ENCODE measurements at places on chromosomes 4 and X.

GRCh38 chrX:86805241-86805640 lies 657.0 kb downstream of the DACH2 start:
- DNase-seq: no peak

GRCh38 chr4:40858962-40859361 lies 109.2 kb downstream of the NSUN7 start:
- DNase-seq: no peak

DNA sequence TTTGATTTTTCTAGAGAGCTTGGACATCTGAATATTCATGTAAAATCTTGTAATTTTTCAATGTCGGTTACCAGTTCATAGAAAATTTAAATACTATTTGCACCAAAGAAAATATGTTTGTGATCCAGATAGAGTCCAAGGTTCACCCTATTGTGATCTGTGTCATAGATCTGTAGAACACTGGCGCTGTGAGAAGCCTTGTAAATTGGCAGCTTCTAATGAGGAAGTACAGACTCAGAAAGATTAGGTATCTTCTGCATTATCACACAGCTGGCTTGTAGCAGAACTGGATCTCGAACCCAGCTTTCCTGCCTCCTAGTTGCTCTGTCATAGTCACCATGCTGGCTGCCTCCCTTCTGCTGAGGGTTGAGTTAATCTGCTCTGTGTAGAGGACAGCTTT lies 106.5 kb upstream of the PAK3 start:
- DNase-seq: no peak

- DNase-seq: no peak
Observed at GRCh38 chrX:9438933-9439494, 25.8 kb upstream of the TBL1X start.

DNA sequence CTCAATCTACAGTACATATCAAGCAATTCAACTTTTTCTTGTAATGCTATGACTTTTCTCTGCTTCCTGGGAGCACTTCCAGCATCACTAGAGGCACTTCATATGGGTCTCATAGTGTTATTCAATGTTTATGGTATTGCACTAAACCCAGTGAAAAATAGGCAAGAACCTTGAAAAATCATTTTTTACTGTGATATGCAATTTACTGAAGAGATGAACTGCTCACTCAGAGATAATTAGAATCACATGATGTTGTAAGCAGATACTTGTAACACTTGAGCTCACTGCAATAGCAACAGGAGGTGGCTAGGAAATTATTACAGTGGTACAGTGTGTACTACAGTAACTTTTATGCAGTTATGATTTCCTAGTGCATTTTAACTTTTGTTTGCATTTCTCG lies 93.3 kb downstream of the RASGEF1B start:
- DNase-seq: no peak

GRCh38 chr4:32140636-32141035 lies 1420.5 kb downstream of the PCDH7 start:
- no peak for DNase-seq

- DNase-seq: no peak
Observed at GRCh38 chr4:150253965-150254630, 175.9 kb downstream of the DCLK2 start.

GRCh38 chrX:39984191-39984956 lies 113.4 kb downstream of the BCOR start:
- no peak for DNase-seq

- peak; percentile 4 for DNase-seq
Observed at GRCh38 chr4:77697860-77698590, 92.4 kb downstream of the CXCL13 start.

GRCh38 chr4:70815370-70815769 lies 24.3 kb downstream of the GRSF1 start:
- DNase-seq: no peak

GRCh38 chrX:117957128-117957527 lies 159.5 kb downstream of the KLHL13 start:
- no peak for DNase-seq

DNA sequence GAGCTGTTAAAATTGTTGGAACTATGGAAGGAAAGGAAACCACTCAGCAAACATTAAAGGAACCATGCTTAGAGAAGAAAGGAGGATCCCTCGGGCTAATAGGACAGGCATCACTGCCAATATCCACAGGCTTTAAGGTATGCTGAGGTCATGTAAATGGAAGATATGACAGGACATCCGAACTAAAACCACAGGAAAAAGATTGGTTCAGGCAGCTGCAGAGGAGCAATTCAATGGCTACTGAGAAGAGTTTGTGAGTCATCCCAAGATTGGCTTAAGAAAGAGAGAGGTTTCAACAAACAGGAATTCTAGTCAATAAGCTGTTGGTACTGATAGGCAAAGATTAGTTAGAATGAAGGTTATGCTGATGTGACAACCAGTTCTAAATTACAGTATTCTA lies 106.4 kb upstream of the FAM241A start:
- no peak for DNase-seq

- DNase-seq: no peak
Observed at GRCh38 chr4:15240764-15241163, 187.1 kb upstream of the C1QTNF7 start.

DNA sequence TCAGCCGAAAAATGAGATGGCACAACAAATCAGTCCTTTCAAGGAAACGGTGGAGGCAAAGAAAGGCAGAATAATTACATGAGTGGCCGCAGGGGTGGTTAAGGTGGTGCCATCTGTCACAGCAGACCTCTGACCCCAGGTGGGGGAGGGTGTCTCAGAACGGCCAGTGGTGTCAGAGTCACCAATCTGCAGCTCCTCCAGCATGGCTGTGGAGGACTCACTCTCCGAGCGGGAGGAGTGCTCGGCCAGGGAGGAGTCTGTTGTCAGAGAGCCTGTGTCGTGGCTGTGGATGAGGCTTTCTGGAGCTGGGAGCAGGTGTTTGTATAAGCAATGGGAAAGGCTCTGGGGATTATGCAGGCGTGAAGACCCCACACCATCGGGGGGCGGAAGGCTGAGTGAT lies 130.3 kb upstream of the PDLIM3 start:
- DNase-seq: peak; percentile 32

- no peak for DNase-seq
Observed at GRCh38 chr4:29770627-29771026, 949.5 kb upstream of the PCDH7 start.

GRCh38 chr4:19178835-19179234 lies 1072.9 kb upstream of the SLIT2 start:
- no peak for DNase-seq

- no peak for DNase-seq
Observed at GRCh38 chr4:40238700-40239548, 42.1 kb downstream of the RHOH start.

DNA sequence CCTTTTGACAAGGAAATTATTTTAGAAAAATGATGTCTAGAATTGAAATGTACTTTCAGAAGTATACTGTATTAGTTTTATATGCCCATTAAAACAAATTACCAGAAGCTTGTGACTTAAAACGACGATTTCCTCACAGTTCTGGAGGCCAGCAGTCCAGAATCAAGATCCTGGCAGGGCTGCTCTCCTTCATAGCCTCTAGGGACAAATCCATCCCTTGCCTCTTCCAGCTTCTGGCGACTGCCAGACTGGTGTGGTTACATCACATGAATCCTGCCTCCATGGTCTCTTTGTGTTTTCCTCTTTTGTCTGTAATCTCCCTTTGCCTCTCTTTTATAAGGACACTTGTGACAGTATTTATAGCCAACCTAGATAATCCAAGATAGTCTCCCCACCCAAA lies 97.1 kb downstream of the IQCM start:
- no peak for DNase-seq

GRCh38 chr4:119721878-119722277 lies 93.3 kb upstream of the PDE5A start:
- DNase-seq: no peak

DNA sequence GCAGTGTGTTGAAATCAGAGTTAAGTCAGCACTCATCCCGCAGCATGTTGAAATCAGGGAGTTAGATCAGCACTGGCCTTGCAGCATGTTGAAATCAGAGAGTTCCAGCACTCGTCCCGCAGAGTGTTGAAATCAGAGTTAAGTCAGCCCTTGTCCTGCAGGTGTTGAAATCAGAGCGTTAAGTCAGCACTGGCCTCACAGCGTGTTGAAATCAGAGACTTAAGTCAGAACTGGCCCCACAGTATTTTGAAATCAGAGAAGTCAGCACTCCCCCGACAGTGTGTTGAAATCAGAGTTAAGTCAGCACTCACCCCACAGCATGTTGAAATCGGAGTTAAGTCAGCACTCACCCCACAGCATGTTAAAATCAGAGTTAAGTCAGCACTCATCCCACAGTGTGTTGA lies 10.9 kb upstream of the UVSSA start:
- DNase-seq: no peak

DNA sequence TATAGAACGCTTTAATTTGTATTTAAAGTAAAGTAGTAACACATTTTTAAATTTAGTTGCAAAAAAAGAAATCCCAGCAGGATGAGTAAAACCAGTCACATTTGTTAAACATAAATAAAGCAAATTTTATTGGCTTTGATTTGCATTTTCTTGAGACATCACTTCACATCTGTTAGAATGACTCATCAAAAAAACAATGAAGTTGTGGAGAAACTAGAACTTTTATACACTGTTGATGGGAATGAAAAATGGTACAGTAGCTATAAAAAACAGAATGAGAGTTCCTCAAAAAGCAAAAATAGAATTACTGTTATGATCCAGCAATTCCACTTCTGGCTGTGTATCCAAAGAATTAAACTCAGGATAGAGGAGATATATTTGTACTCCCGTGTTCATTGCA lies 454.0 kb upstream of the KLHL4 start:
- DNase-seq: no peak

DNA sequence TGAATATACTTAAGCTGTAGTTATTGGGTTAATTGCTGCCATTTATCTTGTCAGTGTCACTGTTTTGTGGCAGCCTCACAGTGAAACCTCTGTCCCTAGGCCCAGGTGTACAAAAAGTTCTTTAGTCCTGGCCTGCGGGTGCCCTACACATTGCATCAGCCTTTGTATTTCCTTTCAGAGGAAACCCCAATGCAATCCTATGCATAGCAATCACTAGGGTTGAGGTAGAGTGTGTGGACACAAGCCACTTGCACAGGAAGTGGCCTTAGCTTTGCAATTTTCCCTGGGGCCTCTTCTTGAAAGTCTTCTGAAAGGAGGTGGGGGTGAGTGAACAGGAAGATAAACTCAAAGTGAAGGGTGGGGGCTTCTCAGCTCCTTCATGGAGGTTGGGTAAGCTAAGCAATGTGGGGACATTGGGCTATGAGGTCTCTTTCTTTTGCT lies 27.8 kb downstream of the VSIG4 start:
- DNase-seq: no peak

GRCh38 chr4:37757761-37758160 lies 68.7 kb upstream of the PGM2 start:
- DNase-seq: no peak

GRCh38 chrX:151624677-151625076 lies 61.2 kb downstream of the PASD1 start:
- no peak for DNase-seq

DNA sequence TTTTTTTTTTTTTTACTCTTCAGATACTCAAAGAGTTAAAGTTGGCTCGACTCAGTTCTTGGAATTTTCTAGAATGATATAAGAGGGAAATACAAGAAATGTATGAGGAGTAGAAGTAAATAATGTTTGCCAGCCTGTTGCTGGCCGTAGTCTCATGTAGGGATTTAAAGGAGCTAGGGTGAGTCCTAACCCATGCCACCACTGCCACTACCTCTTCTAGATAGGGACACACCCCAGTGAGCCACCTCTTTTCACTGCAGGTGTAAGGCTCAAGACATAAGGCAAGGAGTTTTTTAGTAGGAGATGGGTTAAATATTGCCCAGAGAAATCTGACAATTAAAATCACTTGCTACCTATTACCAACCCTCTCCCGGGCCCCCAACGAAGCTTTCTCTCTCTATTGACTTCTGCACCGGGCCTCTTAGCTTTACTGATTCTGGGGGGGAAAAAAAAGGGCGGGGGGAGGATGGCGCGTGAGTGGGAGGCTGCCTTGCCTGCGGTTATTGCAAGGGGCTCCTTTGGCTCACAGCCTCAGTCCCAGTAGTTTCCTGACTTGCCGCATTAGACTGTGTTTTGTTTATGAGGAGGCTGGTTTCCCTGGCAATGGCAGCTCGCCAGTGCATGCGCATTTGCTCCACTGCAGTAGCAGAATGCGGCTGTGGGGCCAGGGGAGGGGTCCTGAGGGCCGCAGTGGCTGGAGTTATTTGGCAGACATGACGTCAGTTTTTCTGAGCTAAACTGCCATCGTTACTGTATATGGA lies 3.0 kb downstream of the LINC00632 start:
- DNase-seq: peak; percentile 77

DNA sequence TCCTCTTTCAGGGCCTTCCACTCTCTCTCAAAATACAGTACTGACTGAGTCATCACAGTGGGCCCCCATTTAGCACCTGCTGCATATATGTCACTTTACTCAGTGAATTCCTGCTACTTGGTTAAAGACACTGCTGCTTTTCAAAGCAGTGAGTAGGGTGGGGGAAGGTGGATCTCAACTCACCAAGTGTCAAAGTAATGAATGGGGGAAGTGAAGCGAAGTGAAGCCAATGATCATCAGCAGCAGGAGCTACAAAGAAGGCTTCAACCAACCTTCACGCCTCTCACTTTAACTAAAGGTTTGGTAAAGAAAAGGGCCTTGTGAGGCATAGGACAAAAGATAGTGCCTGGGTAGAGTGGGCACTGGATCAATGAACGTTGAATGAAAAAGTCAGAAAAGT lies 424.1 kb downstream of the SMARCA1 start:
- peak; percentile 6 for DNase-seq

- DNase-seq: no peak
Observed at GRCh38 chr4:139256349-139256748, 23.7 kb downstream of the MGARP start.

DNA sequence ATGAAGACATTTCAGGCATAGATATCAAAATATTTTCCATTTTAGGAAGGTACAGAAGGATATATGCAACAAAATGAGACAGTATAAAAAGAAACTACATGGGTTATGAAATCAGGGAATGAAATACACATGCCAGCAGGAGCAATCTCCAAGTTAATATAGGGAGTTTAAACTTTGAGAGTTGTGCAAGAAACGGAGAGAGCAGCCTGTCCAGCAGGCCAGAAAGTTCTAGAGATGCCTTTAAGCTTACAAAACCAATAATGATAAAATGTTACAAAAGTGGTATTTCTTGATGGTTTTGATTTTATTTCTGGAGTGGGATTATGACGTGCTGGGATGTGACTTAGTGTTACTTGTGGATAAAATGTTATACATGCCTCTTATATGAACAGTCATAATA lies 2047.9 kb downstream of the ARAP2 start:
- no peak for DNase-seq
